ENCODE measurements at places on chromosomes 6 and 20.

GRCh38 chr6:45951321-45952167, 64.1 kb downstream of the CLIC5 start:
- no peak for DNase-seq

GRCh38 chr6:13071550-13072345, 256.6 kb downstream of the TBC1D7 start:
- DNase-seq, result no peak

- no peak for DNase-seq
These were observed 438.3 kb downstream of the UTRN start for GRCh38 chr6:144723431-144723830.

GRCh38 chr20:52469128-52469527, 277.5 kb upstream of the ZFP64 start:
- no peak for DNase-seq

DNA sequence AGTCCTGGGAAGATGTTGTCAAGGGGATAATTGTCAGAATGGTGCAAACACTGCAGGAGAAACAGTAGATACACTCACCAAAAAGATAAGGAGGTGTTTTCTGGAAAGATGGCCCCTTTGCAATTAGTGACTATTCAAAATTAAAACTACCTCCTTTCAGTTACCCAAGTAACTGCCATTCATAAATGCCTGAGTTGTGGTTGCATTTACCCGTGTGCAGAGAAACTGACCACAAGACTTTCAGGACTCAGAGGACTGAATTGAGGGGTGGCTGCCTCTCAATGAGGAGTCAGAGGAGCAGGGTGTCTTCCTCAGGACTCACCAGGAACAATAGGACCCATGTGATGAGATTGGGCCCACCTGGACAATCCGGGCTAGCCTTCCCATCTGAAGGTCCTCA, 39.0 kb downstream of the GCM1 start:
- DNase-seq, result no peak

DNA sequence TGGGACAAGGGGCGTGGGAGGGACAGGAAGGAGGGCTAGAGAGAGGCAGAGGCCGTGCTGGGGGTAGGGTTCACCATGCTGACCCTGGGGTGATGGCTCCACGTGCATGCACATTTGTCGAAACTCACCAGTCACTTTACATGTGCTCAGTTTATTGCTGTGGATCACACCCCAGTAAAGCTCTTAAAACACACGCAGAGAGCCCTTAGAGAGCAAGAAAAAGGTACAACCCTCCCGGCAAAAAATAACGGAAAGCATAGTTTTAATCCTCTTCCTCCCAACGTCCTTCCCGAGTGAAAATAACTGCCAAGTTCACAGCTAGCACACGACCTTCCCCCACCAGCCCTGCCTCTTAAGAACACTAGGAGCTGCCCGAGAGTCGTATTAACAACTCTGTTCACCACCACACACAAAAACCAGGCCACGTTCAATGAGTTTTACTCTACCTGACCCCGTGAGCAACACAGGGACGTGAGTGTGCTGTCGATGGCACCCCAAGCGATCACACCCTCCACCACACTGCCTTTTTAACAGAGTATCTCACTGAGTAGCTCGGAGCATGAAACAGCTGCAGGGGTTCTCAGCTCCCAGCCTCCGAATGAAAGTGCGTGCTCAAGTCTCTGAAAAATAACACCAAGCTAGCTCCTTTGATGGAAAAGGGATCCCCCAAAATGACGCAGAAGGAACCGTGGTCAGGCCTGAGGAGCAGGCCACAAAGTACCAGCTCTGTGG, 39.7 kb downstream of the TAF4 start:
- DNase-seq, result no peak

- no peak for DNase-seq
These were observed 88.6 kb downstream of the SIM1 start for GRCh38 chr6:100376103-100376502.

Measured in T1000 (cell line).